ENCODE measurements at places on chromosomes 16 and 17.

GRCh38 chr16:51050377-51050706, 100.7 kb downstream of the SALL1 start:
- no peak for DNase-seq

GRCh38 chr16:59154295-59154694, 420.2 kb upstream of the GOT2 start:
- no peak for DNase-seq

DNA sequence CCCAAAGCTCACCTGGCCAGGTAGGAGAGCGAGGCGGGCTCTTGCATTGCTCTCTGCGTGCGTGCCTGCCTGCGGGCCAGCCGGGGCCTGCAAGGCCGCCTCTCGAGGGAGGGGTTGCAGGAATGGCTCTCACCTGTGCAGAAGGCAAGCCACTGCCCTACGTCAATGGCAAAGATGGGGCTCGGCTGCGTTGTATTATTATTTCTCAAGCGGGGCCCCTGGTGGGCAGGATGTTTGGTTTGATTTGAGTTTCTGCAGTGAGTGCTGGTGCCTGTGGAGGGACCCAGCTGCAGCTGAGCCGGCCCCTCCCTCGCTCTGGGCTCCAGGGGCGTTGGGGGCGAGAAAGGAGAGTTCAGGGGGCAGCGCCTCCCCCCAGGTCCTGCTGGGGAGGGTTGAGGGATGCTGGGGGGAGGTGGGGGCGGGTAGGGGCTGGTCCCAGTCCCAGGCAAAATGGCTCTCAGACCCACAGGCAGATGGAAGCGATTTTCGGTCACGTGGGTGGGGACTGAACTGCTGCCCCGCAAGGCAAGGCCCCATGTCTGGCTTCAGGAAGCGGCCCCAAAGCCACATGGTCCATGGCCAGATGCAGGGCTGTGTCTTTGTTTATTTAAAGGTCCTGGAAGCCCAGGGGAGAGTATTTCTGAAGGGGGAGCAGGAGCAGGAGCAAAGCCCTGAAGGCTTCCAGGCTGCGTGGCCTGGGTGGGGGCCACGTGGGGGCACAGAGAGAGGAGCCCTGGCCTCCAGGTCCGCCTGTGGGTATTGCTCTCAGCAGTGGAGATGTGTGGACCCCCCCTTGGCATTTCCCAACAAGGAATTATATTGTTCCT, 338.8 kb downstream of the SEC14L1 start:
- DNase-seq, result no peak

DNA sequence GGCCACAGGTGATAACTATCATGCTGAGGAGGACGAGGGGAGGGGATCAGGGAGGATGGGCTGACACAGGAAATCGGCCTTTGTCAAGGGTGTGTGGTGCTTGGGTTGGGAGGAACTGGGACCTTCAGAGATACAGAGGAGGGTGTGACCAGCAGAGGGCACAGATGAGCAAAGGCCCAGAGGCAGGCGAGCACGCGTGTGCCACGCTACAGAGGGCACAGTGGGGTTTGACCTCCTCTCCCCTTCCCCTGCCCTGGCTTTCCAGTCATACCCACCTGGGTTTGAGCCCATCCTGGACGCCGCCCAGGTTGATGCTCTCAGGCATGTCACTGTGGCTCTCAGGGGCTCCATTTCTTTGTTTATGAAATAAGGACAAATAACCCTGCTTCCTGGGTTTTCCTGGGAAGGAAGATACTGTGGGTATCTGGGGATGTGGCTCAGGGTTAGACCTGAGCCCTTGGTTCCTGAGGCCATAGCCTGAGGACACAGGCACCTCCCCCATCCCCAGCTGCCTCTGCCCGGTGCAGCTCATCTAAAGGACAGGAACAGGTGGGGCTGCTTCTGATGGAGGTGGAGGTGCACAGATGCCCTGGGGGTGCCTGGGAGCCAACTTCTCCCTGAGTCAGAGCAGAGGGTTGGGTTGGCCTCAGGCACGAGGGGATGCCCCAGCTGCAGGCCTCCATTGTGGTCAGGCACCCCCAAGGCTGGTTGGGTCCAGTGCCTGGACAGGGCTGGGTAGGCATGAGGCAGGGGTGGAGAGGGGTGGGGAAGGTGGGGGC, 51.8 kb downstream of the BEAN1 start:
- peak; percentile 18 for DNase-seq

GRCh38 chr16:56956076-56956475, 5.7 kb upstream of the CETP start:
- DNase-seq, result no peak

DNA sequence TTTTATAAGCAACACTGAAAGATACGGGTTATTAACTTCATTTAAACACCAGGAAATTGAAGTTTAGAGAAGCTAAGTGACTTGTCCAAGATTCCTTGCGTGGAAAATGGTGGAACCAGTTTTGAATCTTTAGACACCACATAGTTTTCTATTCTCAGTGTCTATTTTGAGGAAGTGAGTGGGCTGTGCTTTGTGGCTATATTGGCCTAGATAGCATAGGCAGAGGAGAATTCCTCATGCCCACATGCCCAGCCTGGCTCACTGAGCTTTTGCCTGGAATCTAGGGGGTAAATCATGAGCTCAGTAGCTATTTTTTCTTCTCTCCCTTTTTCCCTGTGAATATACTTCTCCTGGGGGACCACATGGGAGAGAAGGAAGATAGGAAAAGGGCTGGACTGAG, 431.3 kb downstream of the HS3ST3B1 start:
- DNase-seq, result no peak

Measured in NCI-H2171 (cell line).